ENCODE measurements at places on chromosomes 2 and 18. TPM values are rescaled to one million over a fixed set of nuclear protein-coding genes. Genes with fewer than 3 reads are reported as not detected.

GRCh38 chr2:21258082-21258481 is 134.3 kb downstream of the TDRD15 start:
- DNase-seq = no peak

TFPI gene
- total RNA-seq = 36.0 TPM

ZNF385B gene
- total RNA-seq = 9.1 TPM

GRCh38 chr2:180692322-180692721 is 288.1 kb upstream of the UBE2E3 start:
- DNase-seq = no peak

GRCh38 chr2:29702276-29702675 is 219.1 kb downstream of the ALK start:
- DNase-seq = no peak

GRCh38 chr2:217336694-217337093 is 476.8 kb upstream of the TNP1 start:
- no peak for DNase-seq

- no peak for DNase-seq
Observed at GRCh38 chr2:148819019-148819585, 55.9 kb upstream of the KIF5C start.

- DNase-seq = no peak
Observed at GRCh38 chr2:6487765-6488164, 377.9 kb downstream of the CMPK2 start.

All from ovary (tissue), 10 donors.